ENCODE measurements at places on chromosomes 1 and 21.

GRCh38 chr1:41590331-41590730 is 105.8 kb upstream of the EDN2 start:
- no peak overlapping the region for H3K4me3 ChIP-seq
- no peaks in the 10 kb centered on the region for H3K36me3 ChIP-seq
- no peaks in the 10 kb centered on the region for H3K27me3 ChIP-seq
- no peaks in the 10 kb centered on the region for H3K4me1 ChIP-seq
- DNase-seq: no peak
- no peak overlapping the region for H3K27ac ChIP-seq

DNA sequence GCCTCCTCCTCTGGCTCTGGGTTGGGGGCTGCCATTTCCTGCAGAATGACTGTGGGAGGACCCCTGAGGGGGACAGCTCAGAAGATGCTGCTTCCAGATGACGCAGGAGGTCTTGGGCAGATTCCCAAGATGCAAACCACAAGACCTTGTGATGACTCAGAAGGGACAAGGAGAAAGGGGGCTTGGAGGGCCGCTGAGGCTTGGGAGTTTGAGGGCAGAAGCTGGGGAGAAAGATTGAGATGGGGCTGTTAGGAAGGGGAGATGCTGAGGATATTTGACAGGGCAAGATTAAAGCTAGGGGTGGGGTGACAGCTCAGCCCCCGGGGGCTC is 7.5 kb downstream of the PTPRU start:
- no peaks in the 10 kb centered on the region for H3K36me3 ChIP-seq
- H3K4me1 ChIP-seq: no peaks in the 10 kb centered on the region
- no peak for DNase-seq
- no peak overlapping the region for H3K4me3 ChIP-seq
- H3K27me3 ChIP-seq: no peaks in the 10 kb centered on the region

DNA sequence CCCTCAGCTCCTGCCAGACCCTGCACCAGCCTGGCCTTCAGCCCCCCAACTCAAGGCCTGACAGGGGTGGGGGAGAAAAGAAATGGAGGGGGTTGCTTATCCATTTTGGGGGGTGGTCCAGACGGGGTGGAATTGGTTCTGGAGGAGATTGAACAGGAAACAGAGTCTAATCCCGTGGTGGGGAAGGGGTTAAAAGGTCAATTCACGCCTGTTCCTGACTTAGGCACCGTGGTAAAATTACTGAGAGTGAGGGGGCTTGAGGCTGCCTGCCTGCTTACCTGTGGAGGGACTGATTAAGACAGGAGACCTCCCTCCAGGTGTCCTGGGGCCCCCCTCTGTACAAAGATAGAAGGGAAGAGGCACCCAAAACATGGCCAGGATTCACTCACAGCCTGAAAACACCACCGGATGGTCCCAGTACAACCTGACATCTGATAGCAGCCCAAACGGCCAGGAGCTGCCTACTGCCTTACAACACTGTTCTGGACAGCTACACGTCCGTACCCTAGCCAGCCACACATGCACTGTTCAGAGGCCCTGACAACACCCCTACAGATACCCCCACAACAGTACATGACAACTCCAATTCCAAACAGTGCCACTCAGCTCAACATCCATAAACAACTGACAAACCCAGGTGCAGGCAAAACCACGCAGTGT is 31.8 kb downstream of the AHDC1 start:
- no peaks in the 10 kb centered on the region for H3K27me3 ChIP-seq
- peaks cover 7% of the 10 kb centered on the region for H3K4me1 ChIP-seq
- H3K27ac ChIP-seq: no peak overlapping the region
- no peaks in the 10 kb centered on the region for H3K36me3 ChIP-seq

- no peak overlapping the region for H3K27ac ChIP-seq
- peaks cover 6% of the 10 kb centered on the region for H3K4me1 ChIP-seq
- no peak for DNase-seq
- no peaks in the 10 kb centered on the region for H3K27me3 ChIP-seq
- H3K36me3 ChIP-seq: no peaks in the 10 kb centered on the region
Observed at GRCh38 chr1:157626099-157626498, 28.2 kb upstream of the FCRL4 start.

- H3K36me3 ChIP-seq: no peaks in the 10 kb centered on the region
- H3K4me1 ChIP-seq: no peaks in the 10 kb centered on the region
- DNase-seq: no peak
Observed at GRCh38 chr1:98059620-98060019, 138.8 kb upstream of the DPYD start.

DNA sequence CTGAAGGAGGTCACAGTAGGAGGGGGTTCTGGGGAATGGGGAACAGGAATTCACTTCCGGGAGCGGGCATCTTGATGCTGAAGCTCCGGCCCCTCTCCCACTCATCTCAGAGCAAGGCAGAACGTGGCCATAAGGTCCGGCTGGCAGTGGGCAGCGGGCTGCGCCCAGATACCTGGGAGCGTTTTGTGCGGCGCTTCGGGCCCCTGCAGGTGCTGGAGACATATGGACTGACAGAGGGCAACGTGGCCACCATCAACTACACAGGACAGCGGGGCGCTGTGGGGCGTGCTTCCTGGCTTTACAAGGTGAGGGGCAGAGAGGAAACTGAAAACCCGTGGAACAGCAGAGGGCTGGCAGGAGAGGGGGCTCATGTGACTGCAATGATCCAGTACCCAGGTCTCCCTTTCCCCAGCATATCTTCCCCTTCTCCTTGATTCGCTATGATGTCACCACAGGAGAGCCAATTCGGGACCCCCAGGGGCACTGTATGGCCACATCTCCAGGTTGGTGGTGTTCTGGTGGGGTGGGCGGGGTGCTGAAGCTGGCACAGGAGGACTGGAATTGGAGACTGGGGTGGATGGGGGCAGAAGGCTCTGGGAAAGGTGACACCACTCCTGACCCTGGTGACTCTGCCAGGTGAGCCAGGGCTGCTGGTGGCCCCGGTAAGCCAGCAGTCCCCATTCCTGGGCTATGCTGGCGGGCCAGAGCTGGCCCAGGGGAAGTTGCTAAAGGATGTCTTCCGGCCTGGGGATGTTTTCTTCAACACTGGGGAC is 3.0 kb downstream of the SLC27A3 start:
- no peak overlapping the region for H3K27ac ChIP-seq
- DNase-seq: no peak
- H3K36me3 ChIP-seq: no peaks in the 10 kb centered on the region
- H3K27me3 ChIP-seq: no peaks in the 10 kb centered on the region

DNA sequence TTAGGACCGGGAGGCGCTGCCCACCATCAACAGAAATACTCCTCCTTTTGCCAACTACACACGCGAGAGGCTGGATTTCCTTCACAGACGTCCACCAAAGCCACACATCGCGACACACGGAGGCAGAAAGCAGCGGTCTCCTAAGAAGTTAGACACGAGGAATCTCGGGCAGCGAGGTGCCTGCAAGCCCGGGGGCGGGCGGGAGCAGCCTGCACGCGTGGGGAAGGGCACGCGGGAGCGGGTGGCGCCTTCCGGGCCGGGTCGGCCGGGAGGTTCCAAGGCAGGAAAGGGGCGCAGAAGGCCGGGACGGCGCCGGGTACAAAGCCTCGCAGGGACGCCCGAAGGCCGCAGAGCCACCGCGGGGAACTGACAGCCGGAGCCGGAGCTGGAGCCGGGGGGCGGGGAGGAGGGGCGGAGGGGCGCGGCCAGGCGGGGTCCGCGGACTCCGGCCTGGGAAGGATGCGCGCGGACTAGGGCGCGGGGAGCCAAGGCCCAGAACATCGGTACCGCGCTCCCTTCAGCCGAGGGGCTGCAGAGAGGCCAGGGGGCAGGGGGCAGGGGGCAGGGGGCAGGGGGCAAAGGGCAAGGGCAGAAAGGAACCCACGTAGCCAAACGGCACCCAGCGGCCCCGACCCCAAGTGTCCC is 722 bp downstream of the NPHP4 start:
- peak; percentile 53 for DNase-seq
- no peaks in the 10 kb centered on the region for H3K27me3 ChIP-seq
- H3K4me3 ChIP-seq: peak overlapping the region; percentile 88
- H3K36me3 ChIP-seq: no peaks in the 10 kb centered on the region
- H3K27ac ChIP-seq: peak overlapping the region; percentile 94
- H3K4me1 ChIP-seq: peaks cover 23% of the 10 kb centered on the region

DNA sequence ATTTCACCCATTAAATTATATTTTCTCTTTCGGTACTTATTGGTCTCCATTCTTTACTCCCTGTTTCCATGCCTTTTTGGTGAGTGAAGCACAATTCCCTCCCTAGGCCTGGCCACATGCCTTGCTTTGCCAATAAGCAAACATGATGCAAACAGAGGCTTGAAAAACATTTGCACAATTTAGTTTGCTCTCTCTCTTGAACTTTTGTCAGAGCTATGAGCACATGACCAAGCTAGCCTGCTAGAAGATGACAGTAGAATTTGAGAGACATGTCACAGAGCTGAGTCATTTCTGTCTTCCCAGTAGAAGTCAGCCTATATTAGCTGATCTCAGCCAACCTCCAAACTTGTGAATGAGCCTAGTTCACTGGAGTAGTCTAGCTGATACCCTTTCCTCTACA is 24.6 kb downstream of the ANGPTL3 start:
- H3K36me3 ChIP-seq: no peaks in the 10 kb centered on the region
- no peak overlapping the region for H3K4me3 ChIP-seq
- H3K4me1 ChIP-seq: no peaks in the 10 kb centered on the region
- H3K27ac ChIP-seq: no peak overlapping the region
- no peak for DNase-seq
- no peaks in the 10 kb centered on the region for H3K27me3 ChIP-seq

DNA sequence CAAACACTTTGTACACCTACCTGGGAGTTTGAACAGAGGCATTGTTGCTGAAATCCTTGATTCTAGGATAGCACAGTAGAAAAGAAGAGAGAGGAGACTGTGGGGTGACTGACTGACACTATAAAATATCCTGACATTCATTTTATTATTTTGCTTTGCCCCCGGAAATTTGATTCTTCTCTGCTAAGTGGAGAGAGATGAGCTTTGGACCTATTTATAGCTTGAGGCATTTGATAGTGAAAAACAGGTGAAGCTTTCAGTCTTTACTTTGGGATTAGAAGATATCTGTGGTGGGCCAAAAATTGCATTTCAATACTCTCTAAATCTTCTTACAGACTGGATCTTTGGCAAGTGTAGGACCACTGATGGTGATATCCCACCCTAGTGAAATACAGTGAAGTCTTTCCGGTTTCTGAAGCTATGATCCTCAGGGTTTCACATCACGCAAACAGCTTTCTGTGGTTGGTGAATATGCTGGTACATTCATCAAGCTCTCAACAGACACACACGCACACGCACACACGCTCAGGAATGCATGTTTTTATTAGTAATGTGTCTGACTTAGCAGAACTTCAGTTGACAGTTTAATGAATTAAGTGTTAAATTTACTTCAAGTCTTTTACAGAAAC is at the start of gene AMPD1:
AMPD1 (minus strand) TSS at position 117 of the 629 bp plus-strand sequence; CDS start at position 42, 75 bp downstream.
- no peaks in the 10 kb centered on the region for H3K27me3 ChIP-seq
- no peaks in the 10 kb centered on the region for H3K36me3 ChIP-seq
- no peak within 1 kb of the TSS for H3K27ac ChIP-seq
- H3K4me1 ChIP-seq: no peaks in the 10 kb centered on the region
- H3K4me3 ChIP-seq: no peak within 1 kb of the TSS
- DNase-seq: no peak

GRCh38 chr1:198295225-198295624 is 138.4 kb downstream of the NEK7 start:
- H3K36me3 ChIP-seq: peaks cover 15% of the 10 kb centered on the region
- no peaks in the 10 kb centered on the region for H3K27me3 ChIP-seq
- no peak overlapping the region for H3K27ac ChIP-seq
- H3K4me1 ChIP-seq: no peaks in the 10 kb centered on the region
- no peak overlapping the region for H3K4me3 ChIP-seq
- no peak for DNase-seq

- DNase-seq: peak; percentile 63
- H3K27ac ChIP-seq: no peak overlapping the region
- H3K27me3 ChIP-seq: no peaks in the 10 kb centered on the region
- H3K4me3 ChIP-seq: no peak overlapping the region
- H3K36me3 ChIP-seq: no peaks in the 10 kb centered on the region
- peaks cover 28% of the 10 kb centered on the region for H3K4me1 ChIP-seq
Observed at GRCh38 chr1:157156058-157156541, 17.9 kb upstream of the ETV3 start.

- no peak overlapping the region for H3K27ac ChIP-seq
- H3K36me3 ChIP-seq: no peaks in the 10 kb centered on the region
- H3K27me3 ChIP-seq: no peaks in the 10 kb centered on the region
- H3K4me3 ChIP-seq: no peak overlapping the region
Observed at GRCh38 chr21:42262831-42263231, 43.9 kb downstream of the ABCG1 start.

GRCh38 chr1:85583611-85584263 is 3.2 kb downstream of the CCN1 start:
- no peak for DNase-seq
- H3K36me3 ChIP-seq: no peaks in the 10 kb centered on the region
- H3K4me1 ChIP-seq: no peaks in the 10 kb centered on the region
- H3K27ac ChIP-seq: no peak overlapping the region

- no peak for DNase-seq
- H3K4me3 ChIP-seq: no peak overlapping the region
- no peaks in the 10 kb centered on the region for H3K27me3 ChIP-seq
- H3K36me3 ChIP-seq: no peaks in the 10 kb centered on the region
- no peaks in the 10 kb centered on the region for H3K4me1 ChIP-seq
Observed at GRCh38 chr1:247429496-247429895, 13.5 kb downstream of the NLRP3 start.

- no peaks in the 10 kb centered on the region for H3K4me1 ChIP-seq
- no peak overlapping the region for H3K27ac ChIP-seq
- no peaks in the 10 kb centered on the region for H3K27me3 ChIP-seq
- no peaks in the 10 kb centered on the region for H3K36me3 ChIP-seq
- DNase-seq: no peak
- no peak overlapping the region for H3K4me3 ChIP-seq
Observed at GRCh38 chr1:236211815-236212214, 69.5 kb downstream of the GPR137B start.

GRCh38 chr1:85178396-85178795 is 22.4 kb downstream of the SYDE2 start:
- no peak for DNase-seq
- no peaks in the 10 kb centered on the region for H3K27me3 ChIP-seq
- H3K27ac ChIP-seq: no peak overlapping the region
- no peak overlapping the region for H3K4me3 ChIP-seq
